ENCODE measurements at places on chromosomes 16 and 17.

DNA sequence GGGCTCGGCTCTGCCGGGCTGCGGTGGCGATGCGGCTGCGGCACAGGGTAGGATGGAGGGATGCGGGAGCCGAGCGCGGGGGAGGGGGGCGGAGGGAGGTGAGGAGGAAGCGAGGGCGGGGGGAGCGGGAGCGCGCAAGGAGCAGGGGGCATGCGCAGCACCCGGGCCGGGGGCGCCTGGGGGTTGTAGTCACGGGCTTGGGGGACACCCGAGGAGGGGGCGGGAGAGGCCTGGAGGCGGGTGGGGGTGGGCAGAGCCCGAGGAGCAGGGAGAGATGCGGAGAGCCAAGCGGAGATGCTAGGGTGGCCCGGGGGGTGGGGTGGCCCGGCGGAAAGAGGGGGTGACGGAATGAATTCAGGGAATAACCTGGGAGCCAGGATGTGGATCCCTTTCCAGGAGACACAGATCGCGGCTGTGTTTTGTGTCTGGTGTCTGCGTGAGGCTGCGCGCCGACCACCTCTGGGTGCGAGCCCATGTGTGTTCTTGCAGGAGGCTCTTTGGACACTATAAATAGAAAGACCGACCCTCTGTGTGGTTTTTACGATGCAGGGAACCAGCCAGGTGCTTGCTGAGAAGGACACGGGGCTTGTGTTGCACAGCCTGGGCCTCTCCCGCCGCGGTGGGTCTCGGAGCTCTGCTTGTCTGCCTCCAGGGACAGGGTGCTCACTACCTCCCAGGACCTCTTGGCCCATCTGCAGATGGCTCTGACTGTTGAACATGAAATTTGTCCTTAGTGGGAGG, at the start of gene STX1B:
Gene STX1B (minus strand): TSS at position 54 of the 741 bp plus-strand sequence. CDS start 242 bp downstream, outside the sequence.
- no peak for DNase-seq

GRCh38 chr17:58691701-58692238, at the start of gene TEX14:
Gene TEX14 (minus strand): TSS chr17:58692045. CDS start chr17:58652001, 40,044 bp downstream.
- peak; percentile 16 for DNase-seq

GRCh38 chr17:57468932-57469775, 212.8 kb downstream of the MSI2 start:
- DNase-seq: peak; percentile 45

- DNase-seq: peak; percentile 84
Measured at GRCh38 chr16:56866955-56867830, 2.2 kb downstream of the SLC12A3 start.

- DNase-seq: peak; percentile 45
Measured at GRCh38 chr16:84700446-84701300, 873 bp downstream of the USP10 start.

- DNase-seq: no peak
Measured at GRCh38 chr17:59451706-59452105, 113.7 kb upstream of the DHX40 start.

GRCh38 chr16:3389663-3390338, 11.0 kb downstream of the ZSCAN32 start:
- no peak for DNase-seq

- DNase-seq: no peak
Measured at GRCh38 chr16:53090286-53090590, 35.4 kb downstream of the CHD9 start.

DNA sequence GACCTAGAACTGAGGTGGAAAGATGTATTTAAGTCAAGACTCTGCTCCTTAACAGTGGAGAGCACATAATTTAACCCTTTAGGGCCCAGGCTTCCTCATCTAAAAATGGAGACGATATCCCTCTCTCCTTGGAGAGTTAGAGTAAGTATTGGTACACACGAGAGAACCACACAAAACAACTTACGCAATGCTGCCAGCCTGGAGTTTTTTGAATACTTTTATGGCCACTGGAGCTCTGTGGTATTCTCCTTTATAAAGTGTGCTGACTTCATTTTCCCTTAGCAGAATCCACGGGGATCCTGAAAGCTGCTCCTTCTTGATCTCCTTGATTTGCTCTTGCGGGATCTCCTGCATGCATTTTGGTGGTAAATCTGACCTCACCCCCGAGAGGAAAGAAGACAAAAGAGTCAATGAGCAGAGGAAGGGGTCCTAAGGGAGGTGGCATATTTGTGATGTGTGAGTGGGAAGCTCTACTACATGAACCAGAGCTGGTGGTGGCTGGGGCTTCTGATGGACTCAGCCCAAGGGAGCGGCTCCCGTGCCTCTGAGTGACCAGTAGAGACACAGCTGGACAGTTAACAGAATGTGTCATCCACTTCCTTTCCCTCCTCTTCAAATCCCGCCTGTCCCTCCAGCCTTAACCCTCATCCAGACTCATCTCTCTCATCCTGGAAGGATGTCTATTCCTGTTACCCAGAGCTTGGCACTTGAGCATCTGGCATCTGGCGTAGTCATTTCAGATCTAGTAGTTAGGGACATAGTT, 9.4 kb downstream of the MLKL start:
- DNase-seq: no peak

- DNase-seq: no peak
Measured at GRCh38 chr17:6105649-6106007, 35.4 kb downstream of the WSCD1 start.

DNA sequence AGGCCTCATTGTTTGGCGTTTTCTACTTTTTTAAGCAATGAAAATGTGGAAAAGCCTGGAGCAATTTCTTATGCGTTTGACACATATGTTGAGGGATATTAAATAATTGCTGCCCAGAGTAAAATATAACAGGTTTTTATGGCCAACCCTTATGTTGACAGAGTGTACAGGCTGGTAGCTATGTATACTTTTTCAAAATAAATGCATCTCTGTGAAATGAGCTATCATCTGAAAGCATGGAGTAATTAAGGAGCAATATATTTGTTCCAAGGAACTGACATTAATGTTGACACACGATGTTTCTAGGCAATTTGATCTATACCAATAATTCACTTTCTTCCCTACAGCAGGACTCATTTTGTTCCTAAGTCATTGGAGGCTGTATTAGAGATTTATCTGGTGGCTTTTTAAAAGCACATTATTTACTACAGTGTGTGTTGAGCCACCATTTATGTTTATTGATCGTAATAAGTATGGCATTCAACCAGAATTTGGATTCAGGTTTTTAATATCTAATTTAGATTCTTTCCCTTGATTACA, 11.9 kb upstream of the KRT20 start:
- no peak for DNase-seq

- no peak for DNase-seq
Measured at GRCh38 chr16:29779474-29779873, 1.4 kb downstream of the ZG16 start.

- DNase-seq: peak; percentile 85
Measured at GRCh38 chr17:60036796-60037677, 41.7 kb downstream of the HEATR6 start.

GRCh38 chr16:31050280-31051030, 17.1 kb downstream of the STX4 start:
- peak; percentile 12 for DNase-seq

DNA sequence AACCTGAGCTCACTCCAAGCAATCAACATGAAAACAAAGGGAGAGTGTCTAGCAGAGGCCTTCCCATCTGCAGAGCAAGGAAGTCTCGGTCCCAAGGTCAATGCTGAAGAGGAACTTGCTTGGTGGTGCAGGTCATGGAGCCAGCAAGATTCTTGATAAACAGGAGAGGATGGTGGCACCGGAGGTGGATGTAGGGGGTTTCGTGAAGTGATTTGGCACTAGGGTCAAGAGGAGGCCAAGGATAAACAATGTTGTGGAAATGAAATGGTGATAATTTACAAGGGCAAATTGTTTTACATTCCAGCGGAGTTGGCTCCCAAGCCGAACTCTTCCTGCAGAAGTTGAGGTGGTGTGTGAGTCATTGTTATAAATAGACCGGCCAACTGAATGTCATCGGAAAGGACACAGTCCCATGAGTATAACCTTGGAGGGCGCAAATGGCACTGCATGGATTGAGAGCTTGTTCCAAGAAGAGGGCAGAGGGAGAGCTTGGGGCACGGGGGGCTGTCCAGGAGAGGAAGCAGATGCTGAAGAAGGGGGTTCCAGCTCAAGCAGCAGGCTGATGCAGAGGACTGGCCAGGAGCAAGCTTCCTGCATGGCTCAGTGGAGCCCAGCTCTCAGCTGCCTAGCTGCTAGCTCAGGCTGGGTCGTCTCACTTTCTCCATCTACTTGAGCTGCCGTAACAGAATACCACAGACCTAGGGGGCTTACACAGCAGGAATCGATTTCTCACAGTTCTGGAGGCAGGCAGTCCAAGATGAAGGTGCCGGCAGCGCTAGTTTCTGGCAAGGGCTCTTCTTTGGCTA, 136.6 kb downstream of the COPRS start:
- peak; percentile 9 for DNase-seq

DNA sequence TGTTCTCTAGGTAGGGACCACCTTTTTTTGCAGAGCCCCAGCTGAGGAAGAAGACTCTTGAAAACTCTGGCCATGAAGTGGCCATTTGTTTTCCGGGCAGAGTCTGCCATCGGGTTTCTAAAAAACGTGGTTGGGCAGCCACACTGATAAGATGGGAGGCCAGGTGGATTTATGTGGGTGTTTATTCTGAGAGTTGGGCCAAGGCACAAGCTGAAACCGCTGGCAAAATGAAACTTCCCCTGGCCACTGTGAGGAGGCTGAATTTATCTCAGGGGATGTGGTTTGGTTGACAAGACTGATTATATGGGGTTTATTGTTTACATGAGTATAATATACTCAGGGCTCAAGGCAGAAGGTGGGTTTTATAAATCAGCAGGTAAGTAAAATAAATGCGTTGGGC, 421.8 kb downstream of the UTP18 start:
- DNase-seq: no peak

DNA sequence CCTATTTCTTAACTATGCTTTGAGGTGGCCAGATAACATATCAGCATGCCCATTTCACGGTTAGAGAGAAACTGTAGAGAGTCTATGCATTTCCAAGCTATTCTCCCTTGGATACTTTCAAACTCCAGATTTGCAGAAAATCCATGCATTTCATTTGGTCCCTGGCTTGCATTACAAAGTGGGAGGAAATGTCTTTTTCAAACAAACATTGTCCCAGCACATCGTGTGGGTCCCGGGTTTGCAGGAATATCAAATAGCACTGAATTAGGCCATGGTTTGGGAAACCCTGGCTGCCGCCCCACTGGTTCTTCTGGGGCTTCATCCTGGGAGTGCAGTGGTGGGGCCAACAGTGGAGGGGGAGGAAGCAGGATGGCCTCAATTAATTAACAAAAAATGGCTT, 171.9 kb downstream of the IRX5 start:
- DNase-seq: no peak

GRCh38 chr16:89020068-89020924, 43.3 kb upstream of the CBFA2T3 start:
- DNase-seq: peak; percentile 38

GRCh38 chr16:56589141-56590039, at the start of gene MT3:
Gene MT3 (plus strand): TSS chr16:56589528. CDS start chr16:56589591, 63 bp downstream.
- peak; percentile 85 for DNase-seq

GRCh38 chr17:47851764-47852112, 775 bp upstream of the SP6 start:
- peak; percentile 39 for DNase-seq

GRCh38 chr16:79001156-79001967, 599.2 kb downstream of the MAF start:
- no peak for DNase-seq

- DNase-seq: no peak
Measured at GRCh38 chr16:17448640-17449638, 21.8 kb downstream of the XYLT1 start.

GRCh38 chr17:16301963-16302855, 51.1 kb downstream of the CENPV start:
- no peak for DNase-seq
